ENCODE measurements at places on chromosomes 2 and 18.

DNA sequence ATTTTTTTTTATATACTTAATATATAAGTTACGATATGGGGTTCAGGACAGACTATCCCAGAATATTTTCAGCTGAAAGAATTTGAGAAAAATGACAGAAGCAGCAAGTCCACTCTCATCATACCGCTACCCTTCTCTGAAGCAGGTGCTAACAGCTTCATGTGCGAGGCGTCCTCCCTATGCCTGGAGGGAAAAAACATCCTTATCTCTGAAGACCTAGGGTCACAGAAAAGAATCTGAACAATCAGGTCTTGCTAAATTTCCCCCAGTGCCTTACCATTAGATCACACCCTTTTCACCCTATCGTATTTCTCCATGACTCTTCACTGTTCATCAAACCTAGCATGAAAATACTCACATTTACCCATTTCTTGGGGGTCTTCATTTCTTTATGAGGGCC lies 51.9 kb upstream of the CREB1 start:
- DNase-seq: no peak

- peak; percentile 25 for DNase-seq
These were observed 14.8 kb downstream of the WDFY1 start for GRCh38 chr2:223930103-223930976.

- DNase-seq: no peak
These were observed 90.4 kb downstream of the DOCK10 start for GRCh38 chr2:224951723-224952481.

GRCh38 chr2:174344716-174345461 lies 10.1 kb downstream of the SP9 start:
- DNase-seq: peak; percentile 60

DNA sequence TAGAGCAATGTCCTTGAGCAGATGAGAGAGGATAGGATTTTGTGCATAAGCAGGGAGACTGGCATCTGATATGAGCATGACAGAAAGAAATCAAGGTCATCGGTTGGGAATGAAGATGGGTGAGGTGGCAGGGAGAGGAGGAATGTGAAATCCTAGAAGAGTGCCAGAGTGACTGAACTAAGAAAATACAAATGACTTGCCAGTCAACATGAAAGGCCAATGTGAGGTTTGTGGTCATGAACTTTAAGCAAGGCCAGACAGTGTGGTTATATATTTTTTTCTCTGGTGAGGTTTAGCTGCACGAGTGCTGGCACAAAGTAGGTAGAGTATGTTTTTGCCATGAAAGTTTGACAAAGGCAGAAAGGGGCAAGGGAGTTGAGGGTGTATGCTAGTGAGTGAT lies 21.2 kb downstream of the QPCT start:
- DNase-seq: no peak
